Fibroblast of the aortic adventitia (primary cell): ENCODE measurements at places on chromosomes 11 and 22. TPM values are rescaled to one million over a fixed set of nuclear protein-coding genes. Genes with fewer than 3 reads are reported as not detected.

DNA sequence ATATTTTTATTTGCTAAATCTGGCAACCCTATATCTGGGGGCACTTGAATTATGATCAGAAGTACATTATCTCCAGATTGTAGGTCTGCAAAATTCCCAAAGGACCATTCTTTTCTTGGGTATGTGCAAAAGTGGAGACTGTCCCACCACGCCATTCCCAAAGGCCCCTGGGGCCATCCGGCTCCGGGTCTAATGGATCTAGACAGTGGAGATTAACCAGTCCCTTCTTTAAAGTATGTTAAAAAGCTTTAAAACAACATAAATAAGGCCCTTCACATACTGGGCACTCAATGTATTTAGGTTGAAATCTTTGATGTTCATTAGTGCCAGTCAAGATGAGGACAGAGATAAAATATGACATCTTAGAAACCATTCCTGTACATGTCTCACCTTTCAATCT is 124.1 kb downstream of the MAML2 start:
- no peak for DNase-seq

- no peak for DNase-seq
Measured at GRCh38 chr22:45575607-45576272, 73.1 kb downstream of the FBLN1 start.

- DNase-seq, result peak; percentile 4
Measured at GRCh38 chr11:101126551-101127196, 2.9 kb downstream of the PGR start.

DNA sequence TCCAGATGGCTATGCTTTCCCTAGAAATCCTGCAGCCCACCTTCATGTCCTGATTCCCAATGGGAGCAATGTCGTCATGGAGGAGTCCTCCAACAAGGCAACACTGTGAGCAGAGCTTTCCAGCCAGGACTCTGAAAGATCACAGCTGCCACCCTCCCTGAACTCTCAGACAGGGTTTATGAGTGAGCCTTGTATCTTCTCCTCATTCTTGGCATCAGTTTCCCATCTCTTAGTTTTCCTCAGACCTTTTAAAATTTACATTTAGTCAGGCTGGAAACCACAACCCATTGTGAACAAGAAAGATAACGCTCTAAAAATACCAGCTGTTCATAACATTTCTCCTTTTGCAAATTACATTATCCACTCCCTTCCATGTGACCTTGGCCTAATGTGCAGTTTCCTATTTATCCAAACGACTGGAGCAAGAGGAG is 15.6 kb upstream of the LYVE1 start:
- DNase-seq, result peak; percentile 97

DNA sequence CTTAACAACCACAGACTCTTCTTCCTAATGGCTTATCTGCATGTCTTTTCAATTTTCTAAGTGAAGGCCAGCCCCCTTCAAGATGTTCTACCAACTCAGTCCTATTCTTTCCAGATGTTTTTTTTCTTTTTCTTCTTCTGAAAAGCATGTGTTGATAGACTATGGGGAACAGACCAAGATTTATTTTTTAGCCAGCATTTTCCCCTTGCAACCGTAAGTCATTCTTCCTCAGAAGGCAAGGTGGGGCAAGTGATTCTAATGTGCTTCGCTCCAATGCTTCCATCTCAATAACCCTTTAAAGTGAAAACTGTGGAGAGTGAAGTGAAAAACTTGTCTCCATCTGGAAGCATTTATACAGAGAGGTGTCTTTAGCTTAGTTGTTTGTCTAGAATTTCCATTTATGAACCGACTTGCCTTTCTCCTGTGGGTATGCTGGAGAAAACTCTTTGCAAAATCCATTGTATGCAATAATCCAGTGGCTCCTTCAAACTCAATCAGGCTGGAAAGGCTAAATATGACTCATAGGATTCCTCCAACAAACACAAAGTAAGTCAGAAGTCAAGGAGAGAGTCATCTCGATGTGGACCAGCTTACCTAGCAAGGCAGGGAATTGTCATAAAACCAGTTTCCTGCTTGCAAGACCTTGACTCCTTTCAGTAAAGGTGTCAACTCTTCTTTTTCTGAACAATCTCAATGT is 83.7 kb downstream of the MAML2 start:
- peak; percentile 77 for DNase-seq

GRCh38 chr11:8381343-8381742 is 117.7 kb upstream of the LMO1 start:
- DNase-seq, result no peak

Gene ABTB2
- total RNA-seq, result 0.82 and 1.7 TPM in 2 replicates

DNA sequence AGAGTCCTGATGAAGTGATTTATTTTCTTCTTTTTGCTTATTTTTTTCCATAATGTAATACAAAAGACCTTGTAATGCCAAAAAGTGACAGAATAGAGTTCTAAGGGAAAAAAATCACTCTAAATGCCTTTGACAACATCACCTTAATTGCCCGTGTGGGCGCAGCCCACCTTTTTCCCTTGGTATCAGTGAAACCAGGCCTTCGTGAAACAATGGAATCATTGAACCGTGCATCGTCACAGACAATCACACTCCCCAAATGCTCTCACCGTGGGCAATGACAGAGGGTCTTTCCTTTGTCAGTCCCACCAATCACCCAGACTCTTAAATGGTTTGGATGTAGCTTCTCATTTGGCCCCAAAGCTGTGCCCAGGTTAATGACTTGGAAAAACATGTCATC is 9.6 kb upstream of the SLC6A5 start:
- DNase-seq, result no peak

DNA sequence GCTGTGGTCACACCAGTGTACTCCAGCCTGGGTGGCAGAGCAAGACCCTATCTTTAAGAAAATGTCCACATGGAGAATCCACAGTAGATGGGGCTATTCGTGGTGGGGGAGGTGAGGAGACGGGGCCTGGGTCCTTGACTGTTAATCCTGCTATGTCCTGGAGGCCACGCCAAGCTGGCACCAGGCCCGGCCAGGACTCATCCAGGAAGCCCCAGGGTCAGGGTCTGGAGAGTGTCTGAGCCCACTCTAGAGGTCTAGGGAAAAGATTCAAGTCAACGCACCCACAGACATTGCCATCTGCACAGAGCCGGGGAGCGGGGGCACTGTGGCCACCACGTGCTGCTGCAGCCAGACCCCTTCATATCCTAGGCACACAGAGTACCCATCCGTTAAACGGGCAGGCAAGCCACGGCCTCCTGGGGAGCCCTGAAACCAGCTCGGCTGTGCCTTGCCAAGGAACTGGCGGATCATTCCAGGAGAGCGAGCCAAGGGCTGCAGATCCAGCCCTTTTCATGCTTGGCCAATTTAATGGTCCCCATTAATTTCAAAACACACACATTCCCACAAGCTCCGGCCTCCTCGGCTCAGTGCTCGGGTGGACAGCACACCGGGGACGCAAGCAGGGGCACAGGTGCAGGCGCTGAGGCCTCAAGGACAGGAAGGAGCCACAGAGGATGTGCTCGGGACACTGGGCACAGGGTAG is 24.7 kb downstream of the MACROD1 start:
- DNase-seq, result no peak

- no peak for DNase-seq
Measured at GRCh38 chr11:122869622-122870021, 12.9 kb upstream of the JHY start.
